ENCODE measurements at places on chromosomes 12 and 14.

GRCh38 chr12:56307221-56307965 lies 7.3 kb upstream of the CS start:
- no peak for DNase-seq

DNA sequence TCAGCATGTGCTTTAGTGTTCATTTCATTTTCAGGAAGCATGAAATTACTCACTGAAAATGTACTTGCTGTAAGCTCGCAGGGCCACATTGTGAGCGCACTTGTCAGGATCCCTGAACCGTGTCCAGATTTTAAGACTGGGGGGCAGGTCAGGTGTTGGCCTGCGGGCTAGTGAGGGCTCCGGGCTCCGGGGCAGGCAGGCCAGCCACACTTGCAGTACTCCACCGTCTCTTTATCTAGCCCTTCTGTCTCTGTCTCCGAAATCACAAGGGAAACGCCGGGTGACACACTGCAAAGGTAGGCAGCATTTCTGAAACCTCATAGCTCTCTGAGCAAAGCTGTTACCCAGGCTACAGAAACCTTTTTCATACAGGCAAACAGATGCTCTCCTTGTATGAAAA lies 98.7 kb downstream of the EML1 start:
- DNase-seq: no peak

DNA sequence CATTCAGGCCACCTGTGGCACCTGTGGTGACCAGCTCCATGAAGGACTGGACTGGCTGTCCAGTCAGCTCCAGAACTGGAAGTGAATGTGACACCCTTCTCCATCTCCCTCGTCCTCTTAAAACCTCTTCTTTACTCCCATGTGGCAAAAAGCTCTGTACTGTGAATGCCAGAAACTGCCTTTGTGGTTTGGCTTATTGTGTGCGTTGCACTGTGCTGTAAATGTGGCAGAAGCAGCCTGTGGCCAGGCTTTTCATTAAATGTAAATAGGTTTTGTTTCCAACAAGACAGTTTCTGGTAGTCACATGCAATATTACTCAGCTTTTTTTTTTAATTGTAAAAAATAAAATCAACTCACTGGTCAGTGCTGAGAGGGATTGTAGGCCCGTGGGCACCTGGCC lies 453.7 kb downstream of the ATP23 start:
- no peak for DNase-seq

GRCh38 chr12:585062-586061 lies 77.9 kb downstream of the NINJ2 start:
- DNase-seq: no peak

GRCh38 chr14:78207414-78207813 lies 37.2 kb downstream of the NRXN3 start:
- no peak for DNase-seq

DNA sequence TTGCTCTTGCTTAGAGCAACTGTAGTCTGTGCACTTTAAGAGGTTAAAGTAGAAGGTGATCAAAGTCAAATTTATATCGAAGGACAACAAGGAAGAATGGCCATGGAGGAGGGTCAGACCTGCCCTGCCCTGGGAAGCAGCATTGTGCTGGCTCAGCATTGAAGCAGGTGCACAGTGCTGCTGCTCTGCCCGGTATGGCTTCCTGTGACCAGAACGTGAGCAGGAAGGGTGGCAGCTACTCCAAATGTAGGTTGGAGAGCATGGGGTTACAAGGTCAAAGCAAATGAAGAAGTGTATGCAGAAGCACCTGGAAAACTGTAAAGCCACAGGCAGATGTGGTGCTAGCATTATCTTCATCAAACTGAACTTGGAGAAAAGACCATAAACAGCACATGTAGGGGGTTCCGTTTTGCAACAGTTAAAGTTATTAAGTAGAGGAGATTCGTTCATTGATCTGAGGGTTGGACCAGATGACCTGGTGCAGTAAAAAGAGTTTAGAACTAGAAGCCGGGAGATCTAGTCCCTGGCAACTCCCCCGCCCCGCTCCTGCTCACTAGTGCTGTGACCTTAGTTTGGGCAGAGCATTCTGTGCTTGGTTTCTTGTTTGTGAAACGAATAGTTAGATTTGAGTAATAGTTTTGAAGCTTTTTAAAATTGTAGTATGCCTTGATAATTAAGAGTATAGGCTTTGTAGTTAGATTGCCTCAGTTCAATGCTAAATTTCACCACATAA lies 84.2 kb downstream of the SCN8A start:
- DNase-seq: no peak

- no peak for DNase-seq
Observed at GRCh38 chr12:53572134-53572758, 53.9 kb downstream of the ATF7 start.

- DNase-seq: peak; percentile 8
Observed at GRCh38 chr14:20799892-20800544, 2.6 kb downstream of the RNASE1 start.

- no peak for DNase-seq
Observed at GRCh38 chr12:29992366-29992765, 208.6 kb upstream of the TMTC1 start.

DNA sequence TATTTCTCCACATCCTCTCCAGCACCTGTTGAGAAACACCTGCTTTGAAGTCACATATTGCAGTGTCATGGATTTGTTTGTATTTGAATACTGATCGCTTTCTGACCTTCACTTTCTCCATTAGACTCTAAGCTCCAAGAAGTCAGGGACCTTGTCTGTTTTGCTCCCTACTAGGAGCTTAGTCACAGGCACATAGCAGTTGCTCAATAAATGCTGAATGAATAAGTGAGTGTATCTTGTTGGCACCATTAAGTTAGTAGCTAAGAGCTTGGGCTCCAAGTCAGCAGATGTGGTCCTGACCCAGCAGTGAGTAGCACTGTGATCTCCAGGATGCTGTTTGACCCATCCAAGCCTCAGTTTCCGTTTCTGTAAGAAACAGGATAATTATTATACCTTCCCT lies 10.1 kb downstream of the MVK start:
- no peak for DNase-seq

GRCh38 chr14:95533391-95533821 lies 1.4 kb upstream of the GLRX5 start:
- no peak for DNase-seq

DNA sequence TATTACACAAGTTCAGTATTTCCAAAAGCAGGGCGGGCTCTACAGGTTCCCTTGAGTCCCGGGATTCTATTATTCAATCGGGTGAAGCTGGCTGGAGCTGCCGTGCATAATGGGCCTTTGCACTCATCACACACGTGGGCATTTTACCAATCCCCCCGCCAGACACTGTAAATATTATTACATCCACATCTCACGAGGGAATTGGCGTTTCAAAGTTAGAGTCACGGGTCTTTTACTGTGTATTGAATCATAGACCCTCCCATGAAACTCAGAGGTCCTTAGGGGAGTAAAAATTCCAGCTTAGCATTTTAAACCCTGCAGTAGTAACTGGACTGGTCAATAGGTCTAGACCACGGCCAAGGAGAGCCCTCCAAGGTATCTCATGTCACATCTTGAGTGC lies 70.3 kb downstream of the MAP1LC3B2 start:
- DNase-seq: no peak

- no peak for DNase-seq
Observed at GRCh38 chr12:120696626-120697025, 9.7 kb downstream of the MLEC start.

DNA sequence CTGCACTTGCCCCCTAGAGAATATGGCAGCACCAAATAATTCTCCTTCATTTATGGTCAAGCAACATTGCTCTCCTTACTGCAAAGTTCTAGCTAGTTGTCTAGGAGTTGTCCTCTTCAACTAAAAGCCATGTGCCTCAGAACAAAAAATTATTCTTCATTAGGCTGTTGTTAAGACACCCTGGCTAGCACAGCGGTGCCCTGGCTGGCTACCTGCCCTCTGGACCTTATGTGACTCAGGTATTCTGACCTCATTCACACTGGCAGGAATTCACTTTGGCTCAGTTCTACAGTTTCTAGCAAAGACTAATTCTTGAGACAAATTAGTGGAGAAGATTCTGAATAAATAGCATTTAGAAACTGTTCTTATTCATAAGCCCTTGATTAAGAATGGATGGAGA lies 224.4 kb upstream of the KRR1 start:
- DNase-seq: no peak

DNA sequence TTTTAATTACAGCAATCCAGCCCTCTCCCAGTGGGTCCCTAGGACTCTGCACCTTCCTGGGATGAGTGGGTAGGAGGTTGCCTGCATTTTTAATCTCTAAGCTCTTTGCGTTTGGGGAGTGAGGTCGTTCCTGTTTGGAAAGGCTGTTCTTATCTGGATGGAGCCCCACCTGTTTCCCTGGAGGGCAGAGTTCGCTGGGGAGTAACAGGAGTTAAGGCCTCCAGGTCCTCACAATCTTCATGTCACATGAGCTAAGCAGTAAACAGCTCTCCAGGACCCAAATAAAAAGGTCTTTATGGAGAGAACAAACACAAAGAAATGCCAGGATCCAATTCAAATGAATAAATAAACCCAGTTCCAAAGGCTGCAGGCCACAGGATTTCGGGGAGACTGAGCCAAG lies 56.0 kb upstream of the RFLNA start:
- DNase-seq: no peak

GRCh38 chr12:4386801-4387200 lies 7.3 kb upstream of the FGF23 start:
- DNase-seq: no peak

All from CD4-positive, alpha-beta T cell treated with Interleukin-21 for 1 hour (primary cell).